ENCODE measurements at places on chromosomes 6 and 20. TPM values are rescaled to one million over a fixed set of nuclear protein-coding genes. Genes with fewer than 3 reads are reported as not detected.
A peak's percentile ranks its signal among the peaks of the same experiment; 100 is the strongest.

DNA sequence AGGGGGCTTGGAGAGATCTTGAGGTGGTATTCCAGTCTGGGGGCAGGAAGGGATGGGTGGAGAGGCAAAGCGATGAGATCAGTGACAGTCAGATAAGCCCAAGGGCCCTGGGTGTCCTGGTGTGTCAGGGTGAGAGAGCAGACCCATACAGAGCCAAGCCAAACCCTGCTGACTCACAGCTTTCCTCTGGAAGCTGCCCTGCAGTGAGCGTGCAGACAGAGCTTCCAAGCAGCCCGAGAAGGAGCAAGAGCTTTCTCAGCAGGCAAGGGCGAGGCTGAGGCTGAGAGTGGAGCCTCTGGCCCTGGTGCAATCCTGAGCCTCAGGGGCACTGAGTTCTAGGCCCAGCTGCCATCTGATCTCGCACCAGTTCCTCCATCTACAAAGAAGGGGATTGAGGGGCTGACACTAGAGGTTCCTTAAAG is 91.1 kb upstream of the HIVEP1 start:
- no peaks in the 10 kb centered on the region for H3K4me1 ChIP-seq
- H3K36me3 ChIP-seq, result no peaks in the 10 kb centered on the region
- H3K27ac ChIP-seq, result no peak overlapping the region
- H3K4me3 ChIP-seq, result no peak overlapping the region

BPIFB1 gene
- total RNA-seq, result not detected

IYD gene
- total RNA-seq, result 1.3 TPM

DNA sequence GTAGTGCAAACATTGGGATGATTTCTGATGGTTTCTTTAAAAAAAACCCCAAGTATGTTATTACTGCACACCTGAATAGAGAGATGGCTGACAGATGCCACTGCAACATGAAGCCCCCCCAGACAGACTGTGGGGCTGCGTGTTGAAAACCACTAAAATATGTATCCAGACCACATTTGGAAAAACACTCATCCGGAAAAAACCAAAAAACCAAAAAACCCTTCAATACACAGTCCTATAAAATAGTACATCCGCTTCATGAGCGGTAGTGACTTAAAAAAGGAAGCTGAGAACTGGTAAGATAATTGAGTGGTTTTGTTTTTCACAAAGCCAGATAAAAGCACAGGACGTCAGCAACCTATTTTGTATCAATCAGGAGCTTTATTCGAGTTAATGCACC is 47.1 kb upstream of the EDN3 start:
- H3K27ac ChIP-seq, result no peak overlapping the region
- DNase-seq, result no peak
- no peaks in the 10 kb centered on the region for H3K36me3 ChIP-seq
- H3K4me3 ChIP-seq, result no peak overlapping the region
- no peaks in the 10 kb centered on the region for H3K4me1 ChIP-seq
- H3K27me3 ChIP-seq, result no peaks in the 10 kb centered on the region

- H3K4me1 ChIP-seq, result no peaks in the 10 kb centered on the region
- H3K36me3 ChIP-seq, result no peaks in the 10 kb centered on the region
- no peak overlapping the region for H3K27ac ChIP-seq
- no peak for DNase-seq
Measured at GRCh38 chr20:4674672-4675071, 47.0 kb upstream of the PRND start.

DNA sequence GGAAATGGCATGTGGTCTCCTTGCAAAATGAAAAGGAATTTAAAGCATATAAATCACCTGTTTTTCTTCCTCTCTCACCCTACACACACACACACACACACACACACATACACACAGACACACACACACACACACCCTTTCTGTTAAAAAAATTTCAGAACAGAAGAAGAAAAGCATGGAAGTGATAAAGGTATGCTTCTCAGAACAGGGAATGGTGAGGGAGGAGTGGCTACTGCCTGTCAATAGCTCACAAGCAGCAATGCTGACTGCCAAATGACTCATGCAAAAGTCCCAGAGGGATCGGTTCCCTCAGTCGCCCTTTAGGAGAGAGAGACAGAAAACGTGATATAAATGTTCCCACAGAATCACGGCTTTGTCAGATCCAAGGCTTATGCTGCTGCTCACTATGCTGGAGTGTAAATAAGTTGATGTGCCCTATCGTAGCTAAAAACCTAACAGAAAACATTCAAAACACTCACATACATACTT is 102.6 kb downstream of the IBTK start:
- peak; percentile 75 for DNase-seq
- no peak overlapping the region for H3K4me3 ChIP-seq
- H3K4me1 ChIP-seq, result peaks cover 24% of the 10 kb centered on the region
- peak overlapping the region; percentile 47 for H3K27ac ChIP-seq

- no peak overlapping the region for H3K4me3 ChIP-seq
- peaks cover 20% of the 10 kb centered on the region for H3K4me1 ChIP-seq
- no peak for DNase-seq
- H3K36me3 ChIP-seq, result no peaks in the 10 kb centered on the region
Measured at GRCh38 chr20:10367943-10368701, 65.9 kb downstream of the MKKS start.

SIRPB2 gene
- total RNA-seq, result 2.3 TPM

- no peaks in the 10 kb centered on the region for H3K36me3 ChIP-seq
- H3K27ac ChIP-seq, result peak overlapping the region; percentile 59
- H3K27me3 ChIP-seq, result no peaks in the 10 kb centered on the region
- H3K4me1 ChIP-seq, result peaks cover 57% of the 10 kb centered on the region
Measured at GRCh38 chr20:49706630-49707091, 7.0 kb downstream of the B4GALT5 start.

DNA sequence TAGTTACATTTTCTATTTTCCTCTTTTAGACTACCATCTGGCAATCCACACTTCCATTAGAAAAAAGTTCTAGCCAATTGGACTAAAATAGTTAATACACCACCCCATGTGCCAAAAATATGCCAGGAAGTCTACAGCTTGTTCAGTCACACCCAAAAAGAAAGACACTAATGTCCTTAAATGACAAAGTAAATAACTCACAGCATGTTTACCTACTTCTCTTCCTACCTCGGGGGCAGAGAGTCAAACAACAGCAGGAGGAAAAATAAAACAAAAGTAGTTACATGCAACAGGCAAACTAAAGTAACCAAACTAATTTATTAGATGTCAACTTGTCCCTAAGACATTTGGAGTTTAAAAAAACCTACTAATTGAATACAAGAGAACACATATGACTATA is 57.0 kb downstream of the UBE3D start:
- no peaks in the 10 kb centered on the region for H3K4me1 ChIP-seq
- DNase-seq, result no peak
- no peaks in the 10 kb centered on the region for H3K27me3 ChIP-seq
- no peak overlapping the region for H3K27ac ChIP-seq
- no peaks in the 10 kb centered on the region for H3K36me3 ChIP-seq

JAG1 gene
- 55.7 TPM for total RNA-seq

DAAM2 gene
- 10.1 TPM for total RNA-seq

- no peaks in the 10 kb centered on the region for H3K27me3 ChIP-seq
- DNase-seq, result no peak
- no peak overlapping the region for H3K27ac ChIP-seq
- no peaks in the 10 kb centered on the region for H3K4me1 ChIP-seq
- H3K36me3 ChIP-seq, result no peaks in the 10 kb centered on the region
Measured at GRCh38 chr6:162715601-162716000, 12.0 kb downstream of the PRKN start.

Data from body of pancreas (tissue), 4 donors.